ENCODE measurements at places on chromosomes 11 and 22.

- DNase-seq: no peak
These were observed 70.2 kb upstream of the EED start for GRCh38 chr11:86174101-86175046.

GRCh38 chr11:1350086-1350725 is 39.5 kb upstream of the BRSK2 start:
- no peak for DNase-seq

GRCh38 chr11:65584723-65585171 is 8.9 kb downstream of the EHBP1L1 start:
- DNase-seq: no peak

GRCh38 chr11:15175831-15176230 is 61.1 kb downstream of the INSC start:
- DNase-seq: no peak

- no peak for DNase-seq
These were observed 27.0 kb upstream of the SC5D start for GRCh38 chr11:121265586-121265985.

- no peak for DNase-seq
These were observed 54.6 kb downstream of the GAB4 start for GRCh38 chr22:16953206-16954059.

DNA sequence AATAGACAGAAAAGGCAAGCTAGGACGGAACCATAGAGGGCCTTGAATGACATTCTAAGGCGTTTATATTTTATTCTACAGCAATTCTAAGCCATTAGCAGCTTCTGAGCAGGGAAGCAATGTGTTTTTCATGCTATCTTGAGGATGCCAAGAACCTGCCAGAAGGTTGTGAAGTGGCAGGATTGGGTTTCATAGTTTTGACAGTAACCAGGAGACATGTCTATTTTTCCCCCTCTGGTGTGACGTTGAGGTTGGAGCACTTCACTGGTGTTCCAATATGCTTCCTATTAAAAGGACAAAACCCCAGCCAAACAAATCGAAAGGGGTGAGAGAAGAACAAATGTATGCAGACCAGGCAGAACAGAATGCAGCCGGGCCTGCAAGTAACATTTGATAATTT is 148.2 kb downstream of the SPATA19 start:
- no peak for DNase-seq

GRCh38 chr11:112343368-112344039 is 82.8 kb upstream of the PLET1 start:
- DNase-seq: no peak

DNA sequence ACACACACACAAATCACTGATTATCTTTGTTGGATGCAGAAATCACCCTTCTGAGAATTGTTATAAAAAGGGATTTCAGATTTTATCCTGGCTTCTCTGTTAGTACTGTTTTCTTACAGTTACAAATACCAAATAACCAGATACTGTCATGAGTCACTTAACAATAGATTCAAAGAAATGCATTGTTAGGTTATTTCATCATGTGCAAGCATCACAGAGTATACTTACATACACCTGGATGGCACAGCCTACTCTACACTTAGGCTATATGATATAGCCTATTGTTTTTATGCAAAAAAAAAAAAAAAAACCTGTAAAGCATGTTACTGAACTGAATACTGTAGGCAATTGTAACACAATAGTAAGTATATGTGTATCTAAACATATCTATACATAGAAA is 319.2 kb upstream of the ARHGAP42 start:
- DNase-seq: no peak

GRCh38 chr22:50296658-50297490 is 10.6 kb downstream of the PLXNB2 start:
- no peak for DNase-seq

DNA sequence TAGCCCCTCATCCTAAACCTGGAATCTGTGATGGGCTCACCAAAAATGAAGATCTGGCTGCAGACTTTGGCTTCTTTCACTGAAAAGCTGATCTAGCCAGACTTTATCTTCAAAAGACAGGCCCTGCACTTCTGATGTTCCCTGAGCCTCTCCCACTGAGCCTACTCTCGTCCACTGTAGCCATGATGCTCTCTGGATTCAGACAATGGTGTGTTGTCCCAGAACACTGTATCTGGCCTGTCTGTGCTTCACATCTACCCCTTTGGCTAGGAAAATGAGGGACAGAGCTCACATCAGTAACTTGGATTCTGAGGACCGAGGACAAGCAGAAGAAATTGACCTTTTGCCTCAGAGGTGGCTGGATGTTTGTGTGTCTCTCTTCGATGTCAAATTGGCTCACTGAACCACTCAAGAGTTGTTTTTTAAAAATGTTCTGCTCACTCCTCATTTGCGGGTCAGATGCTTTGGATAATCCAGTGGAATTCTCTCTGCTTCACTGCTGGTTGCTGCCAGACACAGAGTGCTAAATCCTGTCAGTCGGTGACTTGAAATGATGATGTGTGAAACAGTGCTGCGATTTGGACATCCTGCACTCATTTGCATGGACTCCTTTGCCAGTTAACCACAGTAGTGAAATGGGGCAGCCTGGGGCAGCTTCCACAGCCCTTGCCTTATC is 67.5 kb downstream of the ARFGAP2 start:
- no peak for DNase-seq

DNA sequence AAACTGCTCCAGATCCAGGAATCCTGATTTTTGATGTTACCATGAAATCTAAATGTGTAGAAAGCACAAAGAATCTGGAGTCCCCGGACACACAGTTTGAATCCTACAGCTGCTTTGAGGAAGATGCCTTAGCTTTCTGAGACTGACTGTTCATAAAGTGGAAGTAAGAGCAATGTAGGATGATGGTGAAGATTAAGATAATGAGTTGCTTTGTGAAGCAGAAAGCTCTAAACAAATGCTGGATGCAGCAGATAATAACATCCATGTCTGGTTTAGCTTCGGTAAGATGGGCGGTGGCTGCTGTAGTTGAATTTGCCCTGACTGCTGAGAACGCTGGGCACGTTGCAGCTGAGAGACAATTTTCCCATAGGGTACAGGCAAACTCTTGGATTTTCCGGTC is 20.1 kb downstream of the OVOL1 start:
- no peak for DNase-seq

DNA sequence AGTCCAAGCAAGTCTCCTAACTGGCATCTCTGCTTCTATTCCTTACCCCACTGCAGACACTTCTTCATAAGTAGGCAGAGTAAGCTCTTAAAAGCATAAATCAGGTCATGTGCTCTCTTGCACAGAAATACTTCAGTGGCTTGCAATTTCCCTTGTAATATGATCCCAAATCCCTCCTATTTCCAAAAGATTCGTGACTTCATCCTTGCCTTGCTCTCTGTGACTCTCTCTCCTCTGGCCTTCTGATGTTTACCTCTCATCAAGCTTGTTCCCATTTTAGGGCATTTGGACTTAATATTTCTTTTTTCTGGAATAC is 37.4 kb upstream of the NCR3LG1 start:
- DNase-seq: no peak

DNA sequence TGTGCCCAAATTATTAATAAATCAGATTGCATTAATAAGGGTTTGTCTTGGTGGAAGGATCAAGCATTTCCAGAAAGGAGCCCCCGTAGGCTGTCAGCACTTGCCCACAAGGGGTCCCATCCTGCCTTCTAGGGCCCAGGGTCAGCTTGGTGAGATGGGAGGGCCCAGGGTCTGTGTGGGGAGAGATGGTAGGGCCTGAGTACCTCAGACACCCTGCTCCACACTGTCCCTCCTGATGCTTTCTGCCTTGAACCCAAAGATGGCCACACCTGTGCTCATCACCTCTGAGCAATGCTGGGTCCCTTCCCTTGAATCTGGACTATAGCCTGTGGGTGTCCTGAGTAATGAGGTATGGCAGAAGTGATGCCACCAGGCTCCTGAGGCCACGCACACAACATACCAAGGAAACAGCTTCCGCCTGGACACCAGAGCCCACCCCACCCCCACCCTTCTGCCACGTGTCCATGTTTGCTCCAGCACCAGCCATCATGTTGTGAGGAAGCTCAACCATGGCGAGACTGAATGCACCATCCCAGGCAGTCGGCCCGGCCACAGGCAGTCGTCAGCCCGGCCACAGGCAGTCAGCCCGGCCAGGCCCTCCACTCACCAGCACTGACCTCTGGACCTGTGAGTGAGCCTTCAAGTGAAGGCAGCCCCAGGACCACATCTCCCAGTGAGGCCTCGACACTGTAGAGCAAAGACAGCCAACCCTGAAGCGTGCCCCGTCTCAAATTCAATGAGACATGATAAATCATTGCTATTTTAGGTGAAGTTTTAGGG is 6.8 kb downstream of the BET1L start:
- no peak for DNase-seq

Measured in NCI-H2107 (cell line).